ENCODE measurements at places on chromosomes 11 and 22.

DNA sequence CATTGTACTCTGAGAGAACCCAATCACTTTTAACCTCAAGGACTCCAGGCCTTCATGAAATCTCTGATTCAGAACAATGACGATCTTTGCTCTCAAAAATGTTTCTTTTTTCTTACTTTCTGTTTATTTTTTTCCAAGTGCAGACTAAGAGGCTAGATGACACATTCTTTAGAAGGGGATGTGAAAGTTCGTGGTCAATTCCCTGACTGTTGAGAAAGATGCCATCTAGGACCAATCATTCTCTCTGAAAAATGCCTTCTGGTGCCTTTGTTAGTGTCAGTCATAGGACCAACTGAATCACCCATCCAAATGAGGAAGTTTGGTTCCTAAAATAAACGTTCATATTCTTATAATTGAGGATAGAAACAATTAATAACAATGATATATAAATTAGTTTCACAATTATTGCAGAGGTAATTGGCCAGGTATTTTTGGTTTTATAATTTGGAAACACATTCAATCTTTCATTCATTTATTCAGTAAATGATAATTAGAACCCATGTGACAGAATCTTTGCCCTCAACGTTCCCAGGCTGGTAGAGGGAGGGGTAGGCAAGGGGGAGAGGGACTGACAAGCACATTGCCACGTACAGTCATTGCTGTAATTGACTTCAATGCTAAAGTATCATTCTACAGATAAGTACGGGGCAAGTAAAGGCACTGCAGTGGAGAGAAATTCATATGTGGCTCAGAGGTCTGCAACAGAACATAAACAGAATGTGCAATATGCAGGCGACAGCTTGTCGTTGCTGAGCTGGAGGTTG lies 333.4 kb upstream of the MPPED2 start:
- H3K4me1 ChIP-seq = no peaks in the 10 kb centered on the region
- H3K27ac ChIP-seq = no peak overlapping the region
- no peaks in the 10 kb centered on the region for H3K36me3 ChIP-seq

DNA sequence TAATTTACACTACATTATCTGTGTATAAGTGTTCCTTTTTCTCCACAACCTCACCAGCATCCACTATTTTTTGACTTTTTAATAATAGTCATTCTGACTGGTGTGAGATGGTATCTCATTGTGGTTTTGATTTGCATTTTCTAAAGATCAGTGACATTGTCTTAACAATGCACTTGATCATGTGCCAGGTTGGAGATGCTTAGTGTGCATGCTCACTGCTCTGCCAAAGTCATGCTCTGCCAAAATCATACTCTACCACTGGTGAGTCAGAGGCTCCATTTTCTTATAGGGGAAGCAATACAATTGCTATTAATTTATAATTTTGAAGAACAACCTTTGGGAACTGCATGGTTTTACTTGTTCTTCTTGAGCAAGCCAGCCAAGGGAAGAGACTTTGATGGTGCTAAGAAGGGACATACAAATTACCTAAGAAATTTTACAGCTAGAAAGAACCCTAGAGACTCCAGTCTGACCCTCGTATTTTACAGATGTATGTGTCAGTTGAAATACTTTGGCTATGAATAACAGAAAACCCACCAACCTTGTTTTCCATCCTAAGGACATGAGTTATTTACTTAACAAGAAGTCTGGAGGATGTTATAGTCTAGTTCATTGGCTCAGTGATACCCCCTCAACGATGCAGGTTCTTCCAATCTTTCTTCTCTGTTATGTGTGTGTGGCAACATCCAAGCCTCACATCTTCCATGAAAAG lies 368.9 kb downstream of the DDX10 start:
- H3K27ac ChIP-seq = no peak overlapping the region
- no peak for DNase-seq
- H3K27me3 ChIP-seq = no peaks in the 10 kb centered on the region
- peaks cover 40% of the 10 kb centered on the region for H3K4me1 ChIP-seq

GRCh38 chr11:43845816-43846215 lies 34.8 kb upstream of the ALKBH3 start:
- DNase-seq = no peak
- no peaks in the 10 kb centered on the region for H3K4me1 ChIP-seq
- peaks cover 34% of the 10 kb centered on the region for H3K36me3 ChIP-seq
- no peaks in the 10 kb centered on the region for H3K27me3 ChIP-seq

DNA sequence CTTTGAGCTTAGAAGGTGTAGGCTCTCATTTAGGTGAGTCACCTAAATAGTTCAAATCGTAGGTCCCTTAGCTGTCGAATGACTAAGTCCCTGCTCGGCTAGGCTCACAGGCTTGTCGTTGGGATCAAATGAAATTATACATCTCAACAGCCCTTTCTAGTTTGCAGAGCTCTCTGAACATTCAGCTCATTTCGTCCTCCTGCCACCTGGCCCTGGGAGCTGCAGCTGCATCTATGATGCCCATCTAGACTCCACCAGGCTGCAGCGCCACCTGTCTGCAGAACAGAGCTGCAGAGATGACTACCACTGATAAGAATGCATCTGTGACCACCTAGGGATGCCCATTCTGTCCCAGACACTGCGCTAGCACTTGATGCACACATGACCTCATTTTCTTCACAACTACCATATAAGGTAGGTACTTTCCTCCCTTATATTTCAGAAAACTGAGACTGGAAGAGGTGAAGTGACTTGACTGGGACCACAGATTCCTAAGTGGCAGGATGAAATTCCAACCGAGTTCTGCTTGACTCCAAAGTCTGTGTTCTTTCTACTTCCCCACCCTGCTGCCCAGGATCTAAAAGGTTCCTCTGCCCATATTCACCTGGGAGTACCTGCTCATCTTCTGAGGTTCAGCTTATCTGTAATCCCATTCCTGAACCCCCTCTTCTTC lies 141.1 kb upstream of the NARS2 start:
- H3K36me3 ChIP-seq = peaks cover 1% of the 10 kb centered on the region
- no peaks in the 10 kb centered on the region for H3K27me3 ChIP-seq
- no peak overlapping the region for H3K4me3 ChIP-seq
- no peak overlapping the region for H3K27ac ChIP-seq
- DNase-seq = no peak

GRCh38 chr11:38927993-38928392 lies 2330.0 kb upstream of the RAG2 start:
- H3K27me3 ChIP-seq = no peaks in the 10 kb centered on the region
- no peak overlapping the region for H3K27ac ChIP-seq
- DNase-seq = no peak
- no peak overlapping the region for H3K4me3 ChIP-seq

DNA sequence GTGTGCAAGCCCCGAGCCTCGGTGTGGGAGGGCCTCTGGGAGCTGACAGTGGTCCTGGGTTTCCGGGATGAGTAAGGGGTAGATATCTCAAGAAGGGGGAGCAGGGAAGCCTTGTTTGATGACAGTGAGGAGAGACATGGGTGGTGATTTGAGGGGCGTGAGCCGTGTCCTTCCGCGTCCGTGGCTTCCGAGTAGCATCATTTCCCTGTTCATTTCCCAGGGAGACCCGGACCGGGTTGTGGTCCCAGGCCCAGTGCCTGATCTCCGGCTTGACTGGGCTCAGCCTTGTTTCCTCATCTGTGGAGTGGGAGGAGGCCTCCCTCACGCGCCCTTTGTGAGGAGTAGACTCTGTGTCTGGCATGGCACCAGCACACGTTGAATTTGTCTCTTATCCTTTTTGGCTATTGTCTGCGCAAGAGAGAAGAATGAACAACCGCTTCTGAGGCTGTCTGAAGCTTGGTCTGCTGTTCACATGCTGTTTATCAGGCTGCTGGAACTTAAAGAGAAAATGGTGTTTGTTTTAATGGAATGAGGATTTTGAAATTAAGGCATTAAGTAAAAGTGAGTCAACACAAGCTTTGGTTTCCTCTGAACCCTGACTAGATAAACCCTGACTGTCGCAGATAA lies 348.5 kb downstream of the TBC1D22A start:
- H3K36me3 ChIP-seq = no peaks in the 10 kb centered on the region
- H3K27ac ChIP-seq = peak overlapping the region; percentile 30
- peaks cover 3% of the 10 kb centered on the region for H3K4me1 ChIP-seq
- no peaks in the 10 kb centered on the region for H3K27me3 ChIP-seq
- H3K4me3 ChIP-seq = no peak overlapping the region

- no peak overlapping the region for H3K27ac ChIP-seq
- H3K4me1 ChIP-seq = no peaks in the 10 kb centered on the region
- no peak overlapping the region for H3K4me3 ChIP-seq
- no peaks in the 10 kb centered on the region for H3K36me3 ChIP-seq
- no peaks in the 10 kb centered on the region for H3K27me3 ChIP-seq
Measured at GRCh38 chr22:43852573-43853327, 9.6 kb downstream of the SULT4A1 start.

DNA sequence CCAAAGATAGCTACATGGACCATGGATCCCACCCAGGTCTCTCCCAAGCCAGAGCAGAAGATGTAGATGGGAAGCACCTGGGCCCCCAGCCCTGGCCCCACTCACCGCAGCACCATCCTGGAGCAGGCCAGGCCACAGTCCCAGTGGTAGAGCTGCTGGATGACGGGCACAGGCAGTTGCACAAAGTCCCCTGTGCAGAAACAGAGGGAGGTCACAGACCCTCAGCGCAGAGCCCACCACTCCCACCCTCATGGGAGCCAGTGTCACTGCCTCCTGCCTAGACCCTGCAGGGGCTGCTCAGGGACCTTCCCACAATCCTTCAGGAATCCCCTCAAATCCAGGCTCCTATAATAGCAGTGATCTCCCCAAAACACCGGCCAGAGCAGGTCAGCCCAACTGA lies 6.1 kb downstream of the GUCD1 start:
- peaks cover 13% of the 10 kb centered on the region for H3K4me1 ChIP-seq
- H3K27me3 ChIP-seq = no peaks in the 10 kb centered on the region
- peaks cover 22% of the 10 kb centered on the region for H3K36me3 ChIP-seq
- no peak overlapping the region for H3K27ac ChIP-seq
- no peak for DNase-seq

GRCh38 chr11:11177156-11177808 lies 175.8 kb downstream of the CSNK2A3 start:
- H3K27ac ChIP-seq = no peak overlapping the region
- H3K4me1 ChIP-seq = peaks cover 43% of the 10 kb centered on the region
- no peak for DNase-seq
- H3K27me3 ChIP-seq = no peaks in the 10 kb centered on the region
- no peak overlapping the region for H3K4me3 ChIP-seq

- no peaks in the 10 kb centered on the region for H3K36me3 ChIP-seq
- peak overlapping the region; percentile 28 for H3K4me3 ChIP-seq
- H3K4me1 ChIP-seq = peaks cover 64% of the 10 kb centered on the region
Measured at GRCh38 chr22:49948958-49949913, 11.3 kb upstream of the PIM3 start.

GRCh38 chr11:11496879-11497278 lies 124.9 kb downstream of the GALNT18 start:
- peaks cover 13% of the 10 kb centered on the region for H3K4me1 ChIP-seq
- H3K27ac ChIP-seq = no peak overlapping the region
- no peaks in the 10 kb centered on the region for H3K27me3 ChIP-seq
- no peak for DNase-seq
- no peaks in the 10 kb centered on the region for H3K36me3 ChIP-seq

- no peaks in the 10 kb centered on the region for H3K4me1 ChIP-seq
- DNase-seq = no peak
- no peak overlapping the region for H3K27ac ChIP-seq
- no peaks in the 10 kb centered on the region for H3K27me3 ChIP-seq
Measured at GRCh38 chr11:39174965-39175364, 2284.5 kb downstream of the LRRC4C start.

DNA sequence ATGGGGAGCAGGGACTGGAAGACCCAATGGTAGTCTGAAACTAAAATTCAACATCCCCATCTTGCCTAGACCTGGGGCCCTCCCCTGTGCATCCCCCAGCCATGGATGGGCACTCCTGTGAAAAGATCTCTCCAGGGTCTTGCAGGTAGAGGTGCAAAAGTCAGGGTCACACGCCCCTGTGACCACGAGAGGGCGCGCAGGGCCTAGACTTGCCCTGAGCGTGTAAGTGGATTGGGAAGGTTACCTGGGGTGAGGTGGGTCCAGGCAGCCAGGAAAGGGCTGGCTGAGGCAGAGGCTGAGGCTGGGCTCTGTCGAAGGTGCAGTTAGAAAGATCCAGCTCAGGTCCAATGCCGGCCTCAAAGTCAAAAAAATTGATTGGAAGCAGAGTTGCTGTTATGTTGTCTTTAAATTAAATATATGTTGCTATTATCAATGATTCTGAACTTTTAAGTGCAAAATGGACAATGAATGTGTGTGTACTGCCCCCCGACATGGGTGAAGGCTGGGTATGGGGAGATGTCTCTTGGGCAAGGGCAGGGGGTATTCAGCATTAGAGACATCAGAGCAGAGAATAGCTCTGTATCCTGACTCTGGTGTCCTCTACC lies 4.8 kb upstream of the POU2F3 start:
- no peak overlapping the region for H3K4me3 ChIP-seq
- H3K4me1 ChIP-seq = peaks cover 9% of the 10 kb centered on the region
- DNase-seq = no peak
- H3K36me3 ChIP-seq = no peaks in the 10 kb centered on the region

GRCh38 chr11:129252621-129253020 lies 60.5 kb upstream of the ARHGAP32 start:
- H3K36me3 ChIP-seq = no peaks in the 10 kb centered on the region
- no peaks in the 10 kb centered on the region for H3K27me3 ChIP-seq
- no peaks in the 10 kb centered on the region for H3K4me1 ChIP-seq
- no peak overlapping the region for H3K4me3 ChIP-seq
